Stimulated activated CD8-positive, alpha-beta memory T cell treated with anti-CD3 and anti-CD28 coated beads, Interleukin-7, amount 100 ng/mL, for 1 hour (primary cell): ENCODE measurements at places on chromosomes 11 and 22.

DNA sequence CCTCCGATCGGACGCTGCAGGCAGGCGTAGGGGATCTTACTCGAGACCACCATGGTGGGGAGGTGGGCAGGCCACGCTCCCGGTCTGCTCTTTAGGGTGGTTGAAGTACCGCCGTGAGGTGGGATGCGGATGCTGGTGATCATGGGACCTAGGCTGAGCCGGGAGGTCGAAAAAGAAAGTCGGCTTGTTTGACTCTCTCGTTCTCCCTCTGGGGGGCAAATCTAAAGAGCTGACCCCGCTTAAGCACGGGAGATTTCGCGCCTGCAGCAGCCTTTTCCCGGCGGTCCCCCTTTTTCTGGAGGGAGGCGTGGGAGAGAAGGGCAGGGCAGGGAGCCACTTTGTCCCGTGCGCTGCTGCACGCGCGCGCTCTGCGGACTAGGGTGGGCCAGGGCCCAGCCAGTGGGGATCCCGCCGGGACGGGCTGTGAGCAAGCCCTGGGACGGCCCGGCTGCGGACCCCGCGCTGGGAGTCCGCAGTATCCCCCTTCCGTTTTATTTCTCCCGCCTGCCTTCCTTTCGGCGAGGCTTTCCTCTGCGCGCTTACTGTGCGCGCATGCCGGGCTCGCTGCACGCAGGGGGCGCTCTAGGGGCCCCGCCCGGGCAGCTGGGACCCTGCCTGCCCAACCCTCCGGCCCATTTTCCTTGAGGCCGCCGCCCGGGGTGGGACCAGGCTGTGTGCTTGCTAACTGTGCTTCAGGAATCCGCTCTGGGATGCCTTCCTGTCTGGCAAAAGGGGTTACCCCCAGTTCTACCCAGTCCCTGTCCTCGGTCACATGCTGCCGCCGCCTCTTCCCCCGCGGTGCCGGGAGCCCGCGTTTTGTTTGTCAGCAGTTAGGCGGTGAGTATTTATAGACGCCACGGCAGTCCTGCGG is 81.0 kb downstream of the PRR5L start:
- DNase-seq: no peak

DNA sequence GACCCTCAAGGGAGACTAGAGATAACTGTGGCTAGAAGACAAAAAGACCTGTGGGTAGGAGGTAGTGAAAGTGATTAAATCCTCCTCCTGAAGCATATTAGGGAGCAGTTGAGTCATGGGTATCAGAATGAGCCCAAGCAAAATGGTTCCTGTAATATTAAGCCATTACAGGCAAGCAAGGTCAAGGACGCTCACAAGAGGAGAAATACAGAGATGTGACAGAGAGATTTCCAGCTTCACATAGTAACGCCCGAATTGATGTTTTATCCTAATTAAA is 77.7 kb downstream of the FAM76B start:
- no peak for DNase-seq

DNA sequence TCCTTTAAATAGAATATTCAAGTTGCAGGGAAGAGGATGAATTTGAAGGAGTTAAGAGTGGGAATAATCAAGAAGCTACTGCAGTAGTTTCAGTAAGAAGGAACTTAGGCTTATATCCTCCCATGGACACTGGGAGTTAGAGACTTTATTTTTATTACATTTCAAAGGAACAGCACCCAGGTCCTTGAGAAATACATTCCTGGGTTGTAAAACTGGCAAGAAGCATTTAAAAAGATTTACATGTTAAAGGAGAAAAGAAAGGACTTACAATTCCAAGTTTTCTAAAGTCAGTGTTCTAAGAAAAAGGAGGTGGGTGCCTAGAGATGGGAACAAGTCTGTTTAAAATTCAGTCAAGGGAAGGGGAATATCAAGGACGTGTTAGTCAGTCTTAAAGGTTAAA is 306.9 kb downstream of the JRKL start:
- no peak for DNase-seq

GRCh38 chr11:11552529-11553087 is 69.2 kb downstream of the GALNT18 start:
- DNase-seq: no peak

DNA sequence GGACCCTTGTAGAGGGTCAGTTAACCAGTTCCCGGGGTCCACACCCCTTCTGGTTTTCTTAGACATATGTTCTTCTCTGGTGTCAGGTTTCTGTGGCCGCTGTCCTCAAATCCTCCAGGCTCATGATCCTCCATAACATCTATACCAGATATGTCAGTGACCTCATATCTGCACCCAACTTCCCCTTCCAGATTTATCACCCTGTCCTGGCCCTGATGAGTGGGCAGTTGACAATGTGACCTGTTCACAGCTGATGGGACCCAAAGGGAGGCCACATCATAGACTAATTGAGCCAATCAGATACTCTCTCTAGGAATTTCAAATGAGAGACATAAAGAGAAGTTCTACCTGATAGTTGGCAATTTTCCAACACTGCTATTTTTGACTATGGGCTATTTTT is 5.1 kb downstream of the DKK3 start:
- DNase-seq: no peak

- no peak for DNase-seq
Measured at GRCh38 chr11:27380771-27381170, 17.8 kb upstream of the CCDC34 start.

GRCh38 chr11:94048032-94048709 is 27.0 kb downstream of the HEPHL1 start:
- no peak for DNase-seq

GRCh38 chr11:74583024-74583624 is 9.3 kb upstream of the POLD3 start:
- DNase-seq: no peak

- DNase-seq: no peak
Measured at GRCh38 chr11:72058416-72059034, 21.8 kb downstream of the NUMA1 start.

DNA sequence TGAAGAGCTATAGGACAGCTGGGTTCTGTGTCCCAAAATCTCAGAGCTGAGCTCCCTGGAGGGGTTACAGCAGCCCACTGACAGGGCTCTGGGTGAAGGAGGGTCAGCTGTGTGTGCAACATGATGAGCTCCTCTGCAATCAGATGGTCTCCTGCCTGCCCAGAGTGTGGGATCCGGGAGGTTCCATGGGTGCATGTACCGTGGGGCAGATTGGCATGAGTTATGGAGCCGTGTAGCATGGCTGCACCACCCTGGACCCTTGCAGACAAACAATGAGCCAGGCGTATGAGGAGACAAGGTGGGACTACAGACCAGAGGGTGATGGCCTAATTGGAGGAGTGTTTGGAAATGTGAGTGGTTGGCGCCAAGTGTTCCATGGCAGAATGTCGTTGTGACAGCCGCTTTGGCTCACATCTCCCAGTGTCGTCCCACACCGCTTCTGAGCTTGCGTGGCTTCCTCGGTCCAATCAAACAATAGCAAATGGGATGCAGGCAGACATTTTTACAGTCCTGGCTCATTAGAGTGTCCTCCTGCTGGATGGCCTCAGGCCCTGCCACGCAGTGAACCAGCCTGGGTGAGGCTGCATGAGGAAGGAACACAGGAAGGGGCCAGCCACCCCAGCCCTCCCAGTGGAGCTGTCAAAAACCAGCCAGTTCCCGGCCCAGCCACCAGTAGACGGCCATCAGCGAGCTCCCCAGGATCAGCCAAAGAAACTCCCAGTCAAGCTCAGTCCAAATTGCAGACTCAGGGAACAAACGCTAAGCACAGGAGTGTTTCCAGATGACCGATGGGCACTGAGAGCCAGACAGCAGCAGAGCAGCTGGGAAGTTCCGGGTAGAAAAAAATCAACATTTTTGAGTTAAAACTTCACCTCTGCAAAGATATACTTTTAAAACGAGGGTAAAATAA is 1066.9 kb downstream of the BRD1 start:
- no peak for DNase-seq

DNA sequence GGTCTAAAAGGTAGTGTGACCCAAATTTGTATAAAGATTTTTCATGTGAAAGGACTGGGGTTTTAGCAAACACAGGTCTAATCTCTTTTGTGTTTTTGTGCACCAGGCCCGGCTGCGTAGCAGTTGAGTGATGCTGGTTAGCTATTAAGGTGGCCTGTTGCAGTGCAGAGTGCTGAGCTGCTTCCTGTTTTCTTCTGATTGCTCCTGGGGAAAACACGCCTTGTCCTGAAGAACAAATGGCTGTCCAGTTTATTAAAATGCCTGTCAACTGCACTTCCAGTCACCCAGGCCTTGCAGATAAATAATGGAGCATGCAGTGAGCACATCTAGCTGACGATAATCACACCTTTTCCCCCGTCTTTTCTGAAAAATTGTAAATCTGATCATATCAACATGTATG is 1.8 kb downstream of the SRSF8 start:
- DNase-seq: peak; percentile 23

DNA sequence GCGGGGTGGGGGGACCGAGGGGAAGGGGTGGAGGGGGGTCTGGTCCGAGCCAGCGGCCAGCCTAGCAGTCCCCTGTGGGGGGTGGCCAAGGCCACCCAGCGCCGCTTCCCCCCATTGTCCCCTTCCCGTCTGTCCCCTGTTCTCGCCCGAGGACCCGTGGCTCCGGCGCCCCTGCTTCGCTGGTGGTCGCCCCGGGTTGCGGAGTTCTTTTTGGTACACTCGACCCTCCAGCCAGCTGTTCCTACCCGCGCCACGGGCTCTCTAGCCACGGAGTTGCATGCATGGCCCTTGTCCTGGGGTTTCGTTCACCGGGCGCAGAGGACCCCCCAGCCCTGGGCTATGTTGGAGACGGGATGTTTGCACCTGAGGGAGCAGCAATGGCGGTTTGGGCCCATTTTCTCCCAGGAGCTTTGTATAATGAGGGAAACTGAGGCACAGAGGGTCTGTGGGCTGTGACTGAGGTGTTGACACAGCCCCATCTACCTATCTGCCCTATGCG is 489 bp downstream of the RNF214 start:
- DNase-seq: no peak

DNA sequence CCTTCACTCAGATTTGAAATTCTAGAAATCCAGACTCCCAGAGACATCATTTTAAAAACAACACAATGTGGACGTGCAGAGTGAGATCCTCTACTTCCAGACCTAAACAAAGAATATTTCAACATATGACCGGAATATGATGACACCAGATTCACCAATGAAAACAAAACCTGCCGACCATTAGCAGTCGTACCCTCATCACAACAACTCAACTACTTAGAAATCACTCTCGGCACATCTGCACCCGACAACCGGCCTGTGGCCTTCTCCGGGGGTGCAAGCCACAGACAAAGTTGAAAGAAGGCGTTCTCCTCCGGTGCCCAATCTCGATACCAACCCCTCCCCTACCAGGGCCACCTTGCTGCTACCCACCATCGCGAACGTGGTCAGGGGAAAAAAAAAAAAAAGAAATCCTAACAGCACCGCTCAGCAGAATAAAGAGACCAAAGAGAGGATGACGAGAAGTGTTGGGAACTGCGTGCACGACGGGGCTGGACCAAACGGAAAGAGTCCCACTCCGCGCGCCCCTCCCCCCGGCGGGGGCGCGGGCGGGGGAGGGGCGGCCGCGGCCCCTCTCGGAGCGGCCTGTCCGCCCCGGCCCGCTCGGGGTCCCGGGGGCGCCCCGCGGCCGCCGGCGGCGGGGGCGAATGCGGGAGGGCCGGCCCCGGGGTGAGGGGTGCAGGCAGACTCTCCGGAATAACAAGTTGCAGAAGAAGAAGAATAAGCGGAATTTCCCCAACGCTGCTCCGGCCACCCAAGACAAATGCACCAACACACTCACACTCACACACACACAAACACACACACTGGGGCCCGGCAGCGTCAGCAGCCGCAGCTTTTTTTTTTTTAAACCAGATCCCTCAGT is 1.7 kb downstream of the PHF21A start:
- no peak for DNase-seq

DNA sequence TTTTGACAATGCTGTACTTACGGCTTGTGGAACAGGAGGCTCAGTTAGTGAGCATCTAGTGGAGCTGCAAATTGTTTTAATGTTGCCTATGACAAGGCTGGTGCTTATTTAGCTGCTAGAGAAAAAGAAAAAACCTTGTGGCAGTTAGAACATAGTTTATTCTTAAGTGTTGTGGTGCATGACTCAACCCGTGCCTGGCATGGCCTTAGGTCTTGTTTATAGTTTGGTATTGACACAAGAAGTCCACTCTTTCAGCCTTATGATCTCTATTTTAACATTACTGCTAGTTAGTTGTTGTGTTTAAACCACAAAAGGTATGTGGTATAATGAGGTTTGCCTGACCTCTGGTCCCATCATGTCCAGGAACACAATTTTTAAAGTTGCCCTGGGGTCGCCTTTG is 744.6 kb downstream of the FAM181B start:
- no peak for DNase-seq

GRCh38 chr11:19466314-19466713 is 225.6 kb upstream of the E2F8 start:
- no peak for DNase-seq

DNA sequence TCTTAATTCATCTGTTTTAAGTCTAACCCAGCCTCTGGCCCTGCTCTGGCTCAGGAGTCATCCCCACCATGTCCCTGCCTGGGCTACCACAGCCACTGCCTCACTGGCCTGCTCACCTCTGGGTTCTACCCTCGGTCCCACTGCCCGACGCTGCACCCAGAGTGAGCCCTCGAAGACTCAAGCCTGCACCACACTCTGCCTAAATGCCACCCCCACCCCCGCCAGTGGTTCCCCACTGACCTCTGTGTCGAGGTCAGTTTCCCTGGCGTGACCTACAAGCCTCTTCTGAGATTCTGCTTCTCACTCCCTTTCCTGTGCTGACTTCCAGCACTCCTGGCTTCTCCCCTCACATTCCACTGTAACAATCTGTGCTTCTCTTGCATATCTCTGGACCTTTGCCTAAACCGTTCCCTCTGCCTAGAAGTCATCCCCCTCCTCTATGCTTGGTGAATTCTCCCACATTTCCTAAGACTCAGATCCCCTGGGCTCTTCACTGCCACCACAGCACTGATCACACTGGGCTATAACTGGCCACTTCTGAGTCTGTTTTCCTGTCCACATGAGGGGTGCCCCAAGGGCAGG is 12.5 kb upstream of the PDE2A start:
- no peak for DNase-seq

DNA sequence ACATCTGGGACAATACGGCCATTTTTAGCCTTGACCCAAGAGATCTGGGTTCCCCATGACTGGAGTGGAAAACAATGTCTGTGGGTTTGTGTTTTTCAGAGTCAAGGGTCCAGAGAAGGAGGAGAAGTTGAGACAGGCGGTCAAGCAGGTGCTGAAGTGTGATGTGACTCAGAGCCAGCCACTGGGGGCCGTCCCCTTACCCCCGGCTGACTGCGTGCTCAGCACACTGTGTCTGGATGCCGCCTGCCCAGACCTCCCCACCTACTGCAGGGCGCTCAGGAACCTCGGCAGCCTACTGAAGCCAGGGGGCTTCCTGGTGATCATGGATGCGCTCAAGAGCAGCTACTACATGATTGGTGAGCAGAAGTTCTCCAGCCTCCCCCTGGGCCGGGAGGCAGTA is 15.7 kb downstream of the NNMT start:
- DNase-seq: no peak

DNA sequence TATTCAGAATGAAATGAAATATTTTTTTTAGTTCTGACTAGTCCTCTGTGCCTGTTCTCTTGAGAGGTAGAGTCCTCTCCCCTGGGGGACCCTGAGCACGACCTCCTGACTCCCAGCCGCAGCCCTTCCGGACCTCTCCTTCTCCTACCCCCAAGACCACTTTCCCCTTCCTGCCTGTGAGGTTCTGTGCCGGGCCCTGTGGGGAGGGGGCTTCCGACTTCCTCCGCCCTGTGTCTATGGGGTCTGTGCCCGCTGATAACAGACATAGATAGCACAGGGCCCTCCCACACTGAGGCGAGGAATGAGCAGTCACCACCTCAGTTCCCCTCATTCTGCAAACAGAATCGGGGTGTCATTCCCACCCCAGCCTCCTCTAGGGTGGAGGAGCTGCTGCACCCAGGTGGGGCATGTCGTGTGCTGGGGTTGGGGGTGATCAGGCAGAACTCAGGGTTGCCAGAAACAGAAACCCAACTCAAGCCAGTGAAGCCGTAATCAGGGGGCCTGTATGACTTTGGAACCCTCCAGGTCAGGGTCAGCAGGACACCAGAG is 11.9 kb upstream of the PKP3 start:
- DNase-seq: no peak
